ENCODE measurements at places on chromosomes 13 and 19. TPM values are rescaled to one million over a fixed set of nuclear protein-coding genes. Genes with fewer than 3 reads are reported as not detected.

DNA sequence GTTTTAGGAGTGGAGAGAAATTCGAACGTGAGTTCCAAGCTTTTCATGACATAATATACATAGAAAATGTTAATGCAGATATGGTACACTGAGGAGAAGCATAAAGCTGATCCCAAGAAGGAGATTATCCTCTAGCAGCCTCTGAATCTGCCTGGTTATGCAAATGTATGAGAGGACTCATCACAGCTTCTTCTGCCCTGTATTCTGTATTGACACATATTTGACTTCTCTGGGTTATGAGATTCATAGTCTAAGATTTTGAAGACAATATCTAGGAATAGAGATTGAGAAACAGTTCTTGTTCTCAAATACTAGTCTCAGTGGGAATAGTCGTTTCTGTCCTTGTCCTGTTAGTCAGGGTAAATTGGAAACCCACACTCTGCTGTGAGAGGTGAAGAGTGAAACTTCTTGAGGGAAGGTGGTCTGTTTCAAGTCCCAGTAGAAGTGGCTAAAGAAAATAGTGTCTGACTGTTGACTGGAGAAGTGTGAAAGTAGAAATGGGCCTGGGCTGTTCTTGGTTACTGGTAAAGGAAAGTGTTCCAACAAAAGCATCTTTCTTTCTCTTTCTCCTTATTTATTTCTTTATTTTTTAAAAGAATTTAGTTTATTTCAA, 1356.6 kb downstream of the SLITRK5 start:
- no peak for DNase-seq
- H3K27ac ChIP-seq = no peak overlapping the region
- H3K27me3 ChIP-seq = no peaks in the 10 kb centered on the region
- no peak overlapping the region for H3K4me3 ChIP-seq

DNA sequence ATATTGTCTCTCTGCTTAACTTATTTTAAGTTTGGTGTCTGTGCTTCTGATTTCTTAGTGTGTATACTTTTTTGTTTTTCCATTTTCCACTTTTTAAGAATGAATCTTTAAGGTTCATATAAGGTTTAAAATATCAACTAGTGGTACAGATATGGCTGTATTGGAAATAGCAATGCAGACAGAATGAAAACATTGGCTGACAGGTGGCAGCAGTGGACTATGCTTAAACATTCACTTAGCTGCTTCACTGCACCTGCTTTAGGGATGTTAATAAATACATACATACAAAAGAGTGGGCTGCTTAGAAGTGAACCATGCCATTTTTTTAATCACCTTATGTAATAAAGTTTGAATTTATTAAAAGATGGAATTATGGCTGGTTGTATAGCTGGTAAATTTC, 27.3 kb downstream of the TM9SF2 start:
- H3K4me1 ChIP-seq = no peaks in the 10 kb centered on the region
- H3K36me3 ChIP-seq = no peaks in the 10 kb centered on the region
- no peak overlapping the region for H3K4me3 ChIP-seq

GRCh38 chr13:48715977-48716376, 62.2 kb downstream of the CYSLTR2 start:
- peak; percentile 51 for DNase-seq
- no peaks in the 10 kb centered on the region for H3K4me1 ChIP-seq
- H3K27ac ChIP-seq = no peak overlapping the region

DNA sequence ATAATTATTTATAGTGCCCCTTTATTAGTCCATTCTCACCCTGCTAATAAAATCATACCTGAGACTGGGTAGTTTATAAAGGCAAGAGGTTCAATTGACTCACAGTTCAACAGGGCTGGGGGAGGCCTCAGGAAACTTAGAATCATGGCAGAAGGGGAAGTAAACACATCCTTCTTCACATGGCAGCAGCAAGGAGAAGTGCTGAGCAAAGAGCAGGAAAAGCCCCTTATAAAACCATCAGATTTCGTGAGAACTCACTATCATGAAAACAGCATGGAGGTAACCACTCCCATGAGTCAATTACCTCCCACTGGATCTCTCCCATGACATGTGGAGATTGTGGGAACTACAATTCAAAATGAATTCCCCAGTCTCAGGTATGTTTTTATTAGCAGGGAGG, 89.9 kb upstream of the STARD13 start:
- H3K4me3 ChIP-seq = no peak overlapping the region
- H3K36me3 ChIP-seq = no peaks in the 10 kb centered on the region
- no peak for DNase-seq
- no peaks in the 10 kb centered on the region for H3K27me3 ChIP-seq
- no peaks in the 10 kb centered on the region for H3K4me1 ChIP-seq

DNA sequence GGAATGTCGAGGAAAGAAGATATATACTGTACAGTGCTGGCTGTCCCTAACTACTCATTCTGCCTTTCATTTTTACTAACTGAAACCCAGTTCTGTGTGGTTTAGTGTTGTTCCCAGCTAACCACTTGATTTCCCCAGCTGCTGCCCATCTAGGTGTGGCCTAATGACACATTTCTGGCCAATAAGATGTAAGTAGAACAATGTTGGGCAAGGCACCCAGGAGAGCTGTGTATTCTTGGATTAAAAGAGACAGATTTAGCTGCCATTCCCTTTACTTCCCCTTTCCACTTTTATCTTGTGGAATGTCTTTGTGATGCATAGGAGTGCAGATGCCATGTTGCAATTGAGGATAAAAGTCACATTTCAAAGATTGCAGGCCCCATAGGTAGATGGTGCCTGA, 28.3 kb upstream of the PCDH9 start:
- no peaks in the 10 kb centered on the region for H3K27me3 ChIP-seq
- H3K4me1 ChIP-seq = peaks cover 17% of the 10 kb centered on the region
- peak; percentile 78 for DNase-seq

DNA sequence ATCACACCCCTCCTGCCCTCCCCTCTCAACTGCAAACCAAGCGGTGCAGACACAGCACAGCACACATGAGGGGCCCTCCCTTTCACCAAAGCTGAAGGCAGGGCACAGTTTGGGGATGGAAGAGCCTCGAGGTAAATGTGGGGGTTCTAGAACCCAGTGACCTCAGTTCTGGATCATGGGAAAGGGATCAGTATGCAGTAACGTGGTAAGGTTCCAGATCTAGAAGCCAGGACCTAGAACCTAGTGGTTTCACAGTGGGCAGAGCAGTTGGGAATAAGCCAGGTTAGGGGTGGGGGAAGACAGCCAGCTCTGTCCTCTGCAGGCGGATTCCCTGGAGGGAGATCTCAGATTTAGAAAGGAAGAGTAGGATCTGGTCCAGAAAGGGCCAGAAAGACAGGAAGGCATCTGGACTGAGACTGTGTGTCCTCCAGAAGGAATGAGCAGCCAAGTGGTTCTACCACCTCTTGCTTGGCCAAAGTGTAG, 3.1 kb downstream of the FTL start:
- H3K27me3 ChIP-seq = no peaks in the 10 kb centered on the region
- no peak overlapping the region for H3K4me3 ChIP-seq
- no peak overlapping the region for H3K27ac ChIP-seq
- peaks cover 13% of the 10 kb centered on the region for H3K36me3 ChIP-seq
- no peak for DNase-seq

DNA sequence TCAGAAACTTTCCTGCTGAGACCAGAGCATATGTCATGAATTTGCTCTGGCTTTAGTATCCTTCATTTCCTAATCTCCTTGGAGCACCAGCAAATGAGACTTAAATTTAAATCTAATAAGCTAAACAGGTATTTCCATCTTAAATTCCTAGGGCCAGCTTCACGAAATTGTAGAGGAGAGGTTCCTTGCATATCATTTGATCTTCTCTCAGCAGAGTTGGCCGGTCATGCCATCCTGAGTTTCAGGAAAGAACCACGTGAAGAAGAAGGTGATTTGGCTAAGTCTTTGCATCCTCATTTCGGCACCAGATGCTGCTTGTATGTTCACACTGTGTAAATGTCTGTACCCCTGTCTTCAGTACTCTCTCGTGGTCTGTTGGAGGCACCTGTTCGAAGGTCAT, 370.4 kb upstream of the NBEA start:
- H3K27me3 ChIP-seq = no peaks in the 10 kb centered on the region
- H3K4me3 ChIP-seq = no peak overlapping the region
- no peak overlapping the region for H3K27ac ChIP-seq

- no peaks in the 10 kb centered on the region for H3K36me3 ChIP-seq
- DNase-seq = peak; percentile 56
- H3K27ac ChIP-seq = peak overlapping the region; percentile 68
- H3K4me1 ChIP-seq = peaks cover 12% of the 10 kb centered on the region
Measured at GRCh38 chr19:10603084-10603872, 16.2 kb upstream of the AP1M2 start.

GRCh38 chr19:49436381-49437017, 4.8 kb downstream of the SLC17A7 start:
- peak; percentile 99 for DNase-seq
- peak overlapping the region; percentile 58 for H3K4me3 ChIP-seq
- no peak overlapping the region for H3K27ac ChIP-seq

DNA sequence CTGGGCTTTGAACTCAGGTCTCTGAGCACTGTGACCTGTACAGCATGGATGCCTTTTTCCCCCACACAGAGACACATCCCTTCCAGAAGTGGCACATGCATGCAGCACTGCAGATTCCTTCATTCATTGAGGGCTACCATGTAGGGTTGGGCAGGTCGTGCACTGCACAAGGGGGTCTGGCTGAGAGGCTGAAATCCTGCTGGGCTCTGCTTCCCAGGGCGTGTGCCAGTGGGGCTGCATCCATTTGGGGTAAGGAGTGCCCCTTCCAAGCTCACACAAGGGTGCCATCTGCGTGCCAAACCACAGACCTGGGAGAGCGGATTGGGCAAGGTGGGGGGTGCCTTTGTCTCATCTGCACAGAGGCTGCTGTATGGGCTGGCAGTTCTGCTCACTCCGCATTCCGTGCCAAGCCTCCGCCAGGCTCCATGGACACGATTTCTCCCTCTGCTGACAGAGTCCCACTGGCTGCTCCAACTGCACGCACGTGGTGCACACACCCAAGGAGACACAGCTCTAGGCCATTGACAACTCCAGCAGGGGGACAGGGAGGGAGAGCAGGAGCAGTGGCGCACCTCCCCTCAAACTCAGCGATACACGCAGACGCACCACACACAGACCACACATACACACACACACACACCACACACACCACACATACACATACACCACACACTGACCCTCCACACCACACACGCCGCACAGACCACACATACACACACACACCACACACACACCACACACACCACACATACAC, 4.5 kb upstream of the SHISA7 start:
- no peak overlapping the region for H3K4me3 ChIP-seq
- peaks cover 89% of the 10 kb centered on the region for H3K27me3 ChIP-seq
- H3K36me3 ChIP-seq = no peaks in the 10 kb centered on the region
- DNase-seq = peak; percentile 62
- H3K4me1 ChIP-seq = peaks cover 3% of the 10 kb centered on the region
- H3K27ac ChIP-seq = no peak overlapping the region

DNA sequence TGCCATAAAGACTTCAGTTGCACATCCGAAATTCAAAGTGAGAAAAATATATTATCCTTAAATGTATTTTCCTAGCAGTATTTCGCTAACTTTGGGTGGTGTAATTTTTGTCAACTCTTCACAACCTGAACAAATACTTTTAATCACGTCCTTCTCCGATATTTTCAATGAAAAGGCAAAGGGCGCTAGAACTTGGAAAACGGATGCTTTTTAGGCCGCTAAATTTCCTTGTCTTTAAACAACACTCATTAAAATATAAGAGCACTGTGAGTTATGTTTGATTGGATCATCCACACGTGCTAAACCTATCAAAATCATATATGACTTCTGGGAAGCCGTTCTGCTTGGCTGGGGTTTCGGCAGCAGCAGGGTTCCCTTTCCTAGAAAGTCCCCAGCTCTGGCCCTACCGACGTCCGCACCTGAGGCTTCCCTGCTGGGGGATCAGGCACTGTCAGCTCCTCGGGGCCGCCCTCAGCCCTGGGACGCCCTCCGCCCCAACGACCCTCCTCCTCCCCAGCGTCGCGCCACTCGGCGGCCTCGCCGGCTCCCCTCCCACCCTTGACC, 462 bp upstream of the MPHOSPH8 start:
- no peak overlapping the region for H3K27ac ChIP-seq
- peaks cover 8% of the 10 kb centered on the region for H3K4me1 ChIP-seq
- H3K36me3 ChIP-seq = peaks cover 5% of the 10 kb centered on the region

DNA sequence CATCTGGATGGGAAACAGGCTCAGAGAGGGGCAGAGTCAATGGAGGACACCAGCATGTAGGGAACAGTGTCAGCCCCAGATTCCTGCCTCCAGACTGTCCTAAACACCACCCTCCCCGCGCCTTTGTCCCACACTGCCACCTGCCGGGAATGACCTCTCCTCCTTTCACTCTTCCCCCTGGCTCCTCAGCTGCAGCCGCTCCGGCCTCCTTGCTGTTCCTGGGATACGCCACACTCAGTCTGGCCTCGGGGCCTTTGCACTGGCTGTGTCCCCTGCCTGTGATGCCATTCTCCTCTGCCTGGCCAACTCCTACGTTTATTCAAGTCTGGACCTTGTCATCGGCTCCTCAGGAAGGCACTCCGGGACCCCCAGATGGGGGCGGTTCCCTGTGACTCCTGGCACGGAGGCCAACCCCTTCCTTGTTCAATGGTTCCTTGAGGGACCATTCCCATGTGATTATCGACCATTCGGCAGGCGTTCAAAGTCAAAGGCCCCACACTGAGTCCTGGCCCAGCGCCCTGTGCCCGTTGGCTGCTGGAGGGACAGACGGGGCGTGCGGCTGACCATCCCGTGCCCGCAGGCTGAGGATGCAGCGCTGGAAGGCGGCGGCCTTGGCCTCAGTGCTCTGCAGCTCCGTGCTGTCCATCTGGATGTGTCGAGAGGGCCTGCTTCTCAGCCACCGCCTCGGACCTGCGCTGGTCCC, 15.8 kb downstream of the FUT6 start:
- H3K27ac ChIP-seq = no peak overlapping the region
- peaks cover 4% of the 10 kb centered on the region for H3K4me1 ChIP-seq
- no peaks in the 10 kb centered on the region for H3K36me3 ChIP-seq
- no peak overlapping the region for H3K4me3 ChIP-seq
- no peaks in the 10 kb centered on the region for H3K27me3 ChIP-seq

DNA sequence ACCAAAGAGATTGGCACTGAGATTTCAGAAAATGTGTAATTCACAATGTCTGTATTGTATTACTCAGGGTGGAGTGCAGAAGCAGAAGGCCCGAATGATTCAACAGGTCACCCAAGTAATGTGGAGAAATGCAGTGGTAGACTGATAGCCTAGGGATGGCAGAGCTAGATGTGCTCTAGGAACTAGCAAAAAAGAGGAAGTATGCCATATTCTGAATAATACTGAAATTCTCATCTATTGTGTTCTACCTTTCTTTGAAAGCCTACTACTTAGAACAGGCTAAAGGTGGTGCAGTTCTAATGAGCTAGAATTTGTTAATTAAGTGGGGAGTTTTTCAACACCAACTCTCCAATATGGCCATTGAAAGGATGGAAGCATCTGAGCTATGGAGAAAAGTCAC, 1449.8 kb upstream of the MIR17HG start:
- DNase-seq = no peak
- H3K27ac ChIP-seq = no peak overlapping the region
- H3K4me3 ChIP-seq = no peak overlapping the region
- H3K27me3 ChIP-seq = no peaks in the 10 kb centered on the region
- H3K4me1 ChIP-seq = no peaks in the 10 kb centered on the region

Gene TMEM238
- 7.5 TPM for total RNA-seq

Gene NLRP9
- total RNA-seq = not detected

Gene ZNF254
- total RNA-seq = 45.6 TPM

Gene SEMA6B
- 39.8 TPM for total RNA-seq

Gene FFAR3
- total RNA-seq = not detected

Gene SIGLEC12
- not detected for total RNA-seq

Gene WDR87
- total RNA-seq = not detected

All from GM23338 (cell line).